Motor neuron (in vitro differentiated cells): ENCODE measurements at places on chromosomes 3 and 15.

- ATAC-seq, result no peak
These were observed 342.6 kb upstream of the ICE2 start for GRCh38 chr15:60821462-60822061.

GRCh38 chr3:97359977-97360376, 404.6 kb upstream of the ARL6 start:
- no peak for ATAC-seq

DNA sequence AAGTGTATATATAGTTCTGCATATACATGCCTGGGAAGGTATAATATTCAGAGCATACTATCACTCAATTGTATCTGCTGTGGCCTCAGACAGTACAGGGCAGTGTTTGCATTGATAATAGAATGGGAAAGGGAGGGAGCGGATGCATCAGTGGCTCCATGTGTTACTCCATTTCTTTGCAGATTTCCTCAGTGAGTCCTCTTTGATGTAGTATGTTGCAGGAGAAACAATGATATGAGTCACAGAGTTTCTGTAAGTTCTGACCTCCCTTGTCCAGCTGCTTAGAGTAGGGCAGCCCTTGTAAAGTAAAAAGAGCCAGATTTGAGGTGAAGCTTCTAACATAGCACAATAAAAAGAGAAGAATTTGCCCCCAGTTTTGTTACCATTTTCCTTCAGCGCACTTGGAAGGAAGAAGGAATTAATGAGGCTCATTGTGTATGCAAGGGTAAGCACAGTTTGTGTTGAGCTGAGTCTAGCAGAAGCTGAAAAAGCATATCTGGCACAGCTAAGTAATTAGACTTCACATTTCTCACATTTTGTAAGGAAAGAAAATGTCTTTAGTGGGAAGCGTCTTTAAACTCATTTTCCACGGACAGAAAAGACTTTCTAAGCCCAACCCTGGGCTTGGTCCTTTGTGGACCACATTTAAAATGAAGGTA, 555.8 kb upstream of the IL12A start:
- ATAC-seq, result peak; percentile 52

- ATAC-seq, result no peak
These were observed 149.0 kb downstream of the PGPEP1L start for GRCh38 chr15:98858610-98859023.

GRCh38 chr3:25130724-25131520, 297.1 kb upstream of the RARB start:
- ATAC-seq, result no peak

- ATAC-seq, result peak; percentile 70
These were observed 28.7 kb downstream of the BFSP2 start for GRCh38 chr3:133428552-133428951.

- no peak for ATAC-seq
These were observed 238.4 kb upstream of the MDFIC2 start for GRCh38 chr3:70550723-70551319.

DNA sequence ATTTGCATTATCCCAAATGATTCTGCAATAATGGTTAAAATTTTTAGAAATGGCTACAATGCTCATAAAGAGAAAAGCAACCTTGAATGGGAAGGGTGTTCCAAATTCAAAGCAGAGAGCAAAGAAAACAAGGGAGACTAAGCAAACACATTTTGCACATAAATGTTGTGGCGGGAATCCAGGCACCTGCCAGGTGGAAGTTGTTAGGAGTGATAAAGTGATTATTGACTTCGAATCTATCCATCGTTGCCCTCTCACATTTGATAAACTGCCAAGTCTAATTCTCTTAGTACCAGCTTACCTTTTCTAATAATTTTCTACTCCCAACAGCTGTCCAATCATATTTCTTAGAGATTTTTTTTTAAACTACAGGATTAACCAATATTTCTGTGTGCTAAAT, 244.5 kb downstream of the CACNA2D3 start:
- no peak for ATAC-seq

DNA sequence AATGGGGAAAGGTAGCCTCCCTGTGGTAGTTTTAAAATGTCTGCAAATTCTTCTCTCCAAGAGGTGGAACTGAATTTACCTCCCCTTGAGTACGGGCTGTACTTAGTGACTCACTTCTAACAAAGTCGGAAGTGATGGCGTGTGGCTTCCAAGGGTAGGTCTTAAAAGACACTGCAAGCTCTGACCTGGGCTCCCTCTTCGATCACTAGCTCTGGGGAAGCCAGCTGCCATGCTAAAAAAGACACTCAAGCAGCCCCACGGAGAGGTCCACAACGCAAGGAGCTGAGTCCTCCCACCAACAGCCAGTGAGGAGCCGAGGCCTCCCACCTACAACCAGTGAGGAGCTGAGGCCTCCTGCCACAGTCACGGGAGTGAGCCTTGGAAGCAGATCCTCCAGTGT, 122.0 kb upstream of the HACD2 start:
- ATAC-seq, result no peak

- no peak for ATAC-seq
These were observed 250.7 kb downstream of the OPA1 start for GRCh38 chr3:193843474-193844301.

GRCh38 chr15:39624806-39625205, 43.9 kb downstream of the THBS1 start:
- peak; percentile 78 for ATAC-seq

DNA sequence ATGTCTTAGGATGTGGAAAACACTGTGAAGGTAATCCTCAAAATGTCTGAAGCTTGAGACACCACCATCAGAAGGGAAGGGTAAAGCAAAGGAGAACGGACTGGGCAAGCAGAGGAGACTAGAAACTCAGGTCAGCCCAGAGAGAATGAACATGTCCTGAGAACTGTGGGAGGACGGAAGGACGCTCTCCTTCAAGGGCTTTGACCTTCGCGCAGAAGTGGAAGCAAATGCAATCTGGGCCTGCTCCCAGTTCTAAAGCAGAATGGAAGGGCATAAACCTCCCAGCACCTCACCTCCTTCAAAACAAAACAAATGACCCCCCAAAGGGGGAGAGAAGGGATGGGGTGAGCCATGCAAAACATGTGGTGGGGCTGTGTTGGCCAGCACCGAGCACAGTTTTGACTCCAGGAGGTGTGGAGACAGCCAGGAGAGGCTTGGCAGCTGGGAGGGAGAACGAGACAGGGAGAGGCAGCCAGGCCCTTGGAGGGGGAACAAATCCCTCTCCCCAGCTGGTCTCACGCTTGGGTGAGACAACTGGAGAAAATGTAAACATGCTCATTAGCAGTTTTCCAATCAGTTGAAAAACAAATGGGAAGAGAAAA, 222.4 kb upstream of the WNT5A start:
- no peak for ATAC-seq

- no peak for ATAC-seq
These were observed 585.9 kb downstream of the UNC13C start for GRCh38 chr15:54564166-54564565.

DNA sequence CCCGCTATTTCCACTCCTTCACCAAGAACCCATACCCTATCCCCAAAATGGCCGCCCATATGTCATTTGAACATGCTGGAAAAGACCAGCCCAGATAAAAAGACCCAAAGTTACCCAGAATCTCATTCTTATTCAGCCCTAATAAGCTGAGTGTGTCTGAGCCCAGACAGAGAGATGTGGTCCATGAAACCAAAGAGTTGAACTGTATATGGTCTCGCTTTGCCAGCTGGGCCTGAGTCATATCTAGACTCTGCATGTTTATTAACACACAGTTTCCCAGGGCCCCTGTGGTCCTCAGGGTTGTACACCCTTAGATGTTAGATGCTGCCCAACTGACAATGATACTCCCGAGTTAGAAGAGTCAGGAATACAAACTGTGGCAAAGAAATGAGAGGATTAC, 201.9 kb upstream of the STRIT1 start:
- no peak for ATAC-seq

- no peak for ATAC-seq
These were observed 100.6 kb downstream of the OXNAD1 start for GRCh38 chr3:16365491-16366128.

GRCh38 chr3:52361011-52361410, 44.9 kb downstream of the DNAH1 start:
- no peak for ATAC-seq

- ATAC-seq, result no peak
These were observed 11.4 kb upstream of the HEG1 start for GRCh38 chr3:125067225-125067624.

DNA sequence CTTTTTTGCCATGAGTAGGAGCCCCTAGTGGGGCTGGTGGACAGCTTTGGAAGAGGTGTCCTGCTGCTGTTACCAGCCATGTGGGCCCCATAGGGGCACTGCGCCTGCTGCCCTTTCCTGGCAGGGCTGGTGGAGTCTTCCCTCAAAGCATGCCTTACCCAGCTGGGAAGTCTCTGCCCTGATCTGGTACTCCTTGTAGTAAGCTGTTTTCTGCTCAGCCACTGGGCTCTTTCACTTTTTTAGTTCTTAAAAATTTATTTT, 26.2 kb downstream of the HMCES start:
- no peak for ATAC-seq

DNA sequence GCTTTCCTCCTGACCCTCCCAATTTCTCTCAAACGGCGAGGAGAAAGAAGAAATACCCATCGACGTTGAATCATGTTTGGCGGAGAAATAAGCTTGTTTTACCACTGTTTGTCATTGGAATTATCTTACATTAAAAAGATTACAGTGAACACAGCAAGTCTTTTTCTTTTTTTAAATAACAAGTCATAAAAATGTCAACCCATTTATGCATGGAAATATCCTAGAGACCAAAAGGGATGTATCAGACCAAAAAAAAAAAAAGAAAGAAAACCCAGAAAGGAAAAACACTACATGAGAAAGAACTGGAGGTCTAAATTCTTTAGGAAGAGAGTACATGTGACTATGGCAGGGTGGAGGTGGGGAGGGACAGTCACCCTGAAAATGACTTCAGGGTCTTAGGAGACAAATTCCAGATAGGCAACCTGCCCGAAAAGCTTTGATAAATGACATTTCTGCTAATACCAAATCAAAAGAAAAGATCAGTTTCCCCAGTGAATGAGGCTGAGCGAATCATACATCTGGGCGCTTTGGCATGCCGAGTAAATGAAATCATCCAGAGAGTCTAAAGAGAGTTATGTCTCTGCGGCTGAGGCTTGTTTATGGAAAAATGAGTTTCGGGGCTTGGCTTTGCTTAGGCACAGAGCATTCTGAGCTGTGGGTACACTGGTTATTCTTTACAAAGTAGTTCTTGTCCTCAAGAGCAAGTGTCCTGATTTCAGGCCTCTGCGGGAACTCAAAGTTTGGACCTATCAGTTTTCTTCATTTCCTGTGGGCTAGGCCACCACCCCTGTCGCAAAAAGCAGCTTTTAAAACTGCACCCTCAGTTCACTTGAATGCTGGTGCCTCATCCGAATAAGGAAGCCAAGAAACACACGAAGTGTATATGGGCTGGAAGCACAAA, 110.1 kb upstream of the TGFBR2 start:
- no peak for ATAC-seq

DNA sequence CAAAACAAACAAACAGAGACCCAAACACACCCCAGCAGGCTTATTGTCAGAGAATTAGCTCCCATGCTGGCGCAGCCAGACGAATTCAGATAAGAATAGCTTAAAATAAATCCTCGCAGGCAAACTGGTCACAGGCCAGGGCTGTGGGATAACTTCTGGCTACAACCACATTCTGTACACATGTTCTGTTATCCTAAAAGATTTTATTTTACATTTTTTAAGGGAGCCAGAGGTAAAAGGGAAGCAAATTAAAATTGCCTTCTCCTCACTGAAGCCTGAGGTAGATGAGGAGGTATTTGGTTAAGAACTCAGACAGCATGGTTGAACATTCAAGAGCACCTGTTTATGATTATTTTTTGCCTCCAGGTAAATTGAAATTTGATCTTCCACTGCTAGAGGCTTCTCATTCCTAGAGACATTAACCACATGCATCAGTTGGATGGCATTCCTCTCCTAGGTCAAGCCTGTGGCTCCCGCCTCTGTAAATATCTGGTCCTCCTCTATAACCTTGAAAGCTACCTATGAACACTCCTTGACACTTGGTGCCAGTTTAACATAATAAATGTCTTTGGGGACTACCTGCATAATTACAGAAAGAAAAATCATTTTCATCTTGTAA, 190.3 kb downstream of the SATB1 start:
- no peak for ATAC-seq

- ATAC-seq, result peak; percentile 94
These were observed 32.4 kb downstream of the C2CD4A start for GRCh38 chr15:62099094-62099601.

- peak; percentile 39 for ATAC-seq
These were observed 392.7 kb upstream of the TBL1XR1 start for GRCh38 chr3:177589911-177590381.

DNA sequence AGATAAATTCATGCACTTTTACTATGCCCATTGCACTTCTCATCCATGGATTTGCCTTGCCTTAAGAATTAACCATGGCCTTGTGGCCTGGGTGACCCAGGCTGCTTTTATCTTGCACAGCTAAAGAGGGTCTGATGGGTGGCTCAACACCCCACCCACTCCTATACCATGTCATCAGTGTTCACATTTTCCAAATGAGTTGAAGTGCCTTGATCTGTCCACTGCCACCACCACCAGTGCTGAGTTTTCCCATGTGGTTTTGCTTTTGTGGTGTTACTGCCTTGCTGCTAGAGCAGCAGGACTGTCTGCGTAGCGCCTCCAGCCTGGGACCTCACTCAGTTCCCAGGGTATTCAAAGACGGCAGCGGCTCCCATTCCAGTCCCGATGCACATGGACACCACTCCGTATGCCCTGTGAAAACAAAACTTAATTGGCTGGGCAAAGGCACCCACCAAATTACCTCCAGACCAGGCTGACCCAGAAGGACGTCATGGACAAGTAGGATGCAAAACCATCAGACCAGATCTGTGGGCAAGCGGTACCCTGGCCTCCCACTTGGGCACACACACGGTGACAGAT, 14.1 kb downstream of the ACAA1 start:
- no peak for ATAC-seq

DNA sequence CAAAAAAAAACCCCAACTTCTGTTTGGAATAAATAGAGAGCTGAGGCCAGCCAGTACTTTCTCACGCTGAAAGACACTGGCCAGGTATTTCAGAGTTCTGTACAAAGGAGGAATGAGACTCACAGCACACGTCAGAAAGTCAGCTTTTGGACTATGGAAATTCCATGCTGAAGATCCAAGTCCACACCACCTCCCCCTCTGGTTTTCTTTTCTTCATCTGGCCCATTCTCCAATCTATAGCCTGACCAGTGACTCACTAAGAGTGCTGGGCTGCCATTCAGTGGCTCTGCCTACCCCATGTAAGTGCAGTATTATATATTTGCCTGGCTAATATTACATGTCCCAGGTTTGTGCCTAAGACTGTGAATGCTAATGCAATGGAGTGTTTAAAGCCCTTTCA, 13.9 kb downstream of the BOC start:
- ATAC-seq, result no peak

DNA sequence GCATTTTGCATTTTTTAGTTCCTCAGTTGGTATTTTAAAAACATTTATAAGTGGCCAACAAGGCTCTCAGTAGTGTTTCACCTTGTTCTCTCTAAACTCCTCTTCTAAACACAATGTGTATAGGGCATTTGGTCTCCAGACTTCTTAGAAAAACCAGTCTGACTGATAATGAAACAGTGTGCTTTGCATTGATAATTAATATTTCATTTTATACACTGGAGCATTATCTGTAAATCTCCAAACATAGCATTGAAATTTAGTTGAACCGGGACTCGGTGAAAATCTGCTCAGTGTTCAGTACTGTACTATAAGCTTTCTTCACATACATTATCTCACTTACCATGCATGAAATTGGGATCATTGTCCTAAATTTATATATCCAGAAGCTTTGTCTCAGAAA, 53.6 kb downstream of the SETD5 start:
- ATAC-seq, result no peak
